Fibroblast of skin of scalp (primary cell): ENCODE measurements at places on chromosomes 3 and 15.

GRCh38 chr3:144770915-144771351, 799.3 kb downstream of the DIPK2A start:
- peak; percentile 51 for DNase-seq

DNA sequence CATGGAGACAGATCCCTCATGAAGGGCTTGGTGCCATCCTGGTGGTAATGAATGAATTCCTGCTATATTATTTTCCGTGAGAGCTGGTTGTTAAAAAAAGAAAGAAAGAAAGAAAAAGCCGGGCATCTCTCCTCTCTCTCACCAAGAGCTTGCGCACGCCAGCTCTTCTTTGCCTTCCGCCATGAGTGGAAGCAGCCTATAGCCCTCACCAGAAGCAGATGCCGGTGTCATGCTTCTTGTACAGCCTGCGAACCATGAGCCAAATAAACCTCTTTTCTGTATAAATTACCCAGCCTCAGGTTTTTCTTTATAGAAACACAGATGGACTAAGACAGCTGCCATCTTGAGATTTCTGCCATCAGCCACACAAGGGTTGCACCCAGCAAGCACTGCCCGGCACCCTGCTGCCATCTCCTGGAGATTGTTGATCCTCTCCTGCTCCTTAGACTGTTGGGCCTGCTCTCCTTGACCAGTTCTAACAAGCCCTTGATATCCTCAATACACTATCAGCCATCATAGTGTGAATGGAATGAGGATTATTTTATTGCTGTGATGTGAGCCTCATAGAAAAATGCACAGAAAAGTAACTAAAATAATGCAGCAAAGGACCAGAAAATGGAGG, 3.5 kb upstream of the AHSG start:
- DNase-seq = peak; percentile 6

GRCh38 chr3:129597087-129597999, 9.1 kb downstream of the PLXND1 start:
- DNase-seq = peak; percentile 66

- no peak for DNase-seq
Measured at GRCh38 chr3:183377307-183377959, 51.0 kb downstream of the MCF2L2 start.

DNA sequence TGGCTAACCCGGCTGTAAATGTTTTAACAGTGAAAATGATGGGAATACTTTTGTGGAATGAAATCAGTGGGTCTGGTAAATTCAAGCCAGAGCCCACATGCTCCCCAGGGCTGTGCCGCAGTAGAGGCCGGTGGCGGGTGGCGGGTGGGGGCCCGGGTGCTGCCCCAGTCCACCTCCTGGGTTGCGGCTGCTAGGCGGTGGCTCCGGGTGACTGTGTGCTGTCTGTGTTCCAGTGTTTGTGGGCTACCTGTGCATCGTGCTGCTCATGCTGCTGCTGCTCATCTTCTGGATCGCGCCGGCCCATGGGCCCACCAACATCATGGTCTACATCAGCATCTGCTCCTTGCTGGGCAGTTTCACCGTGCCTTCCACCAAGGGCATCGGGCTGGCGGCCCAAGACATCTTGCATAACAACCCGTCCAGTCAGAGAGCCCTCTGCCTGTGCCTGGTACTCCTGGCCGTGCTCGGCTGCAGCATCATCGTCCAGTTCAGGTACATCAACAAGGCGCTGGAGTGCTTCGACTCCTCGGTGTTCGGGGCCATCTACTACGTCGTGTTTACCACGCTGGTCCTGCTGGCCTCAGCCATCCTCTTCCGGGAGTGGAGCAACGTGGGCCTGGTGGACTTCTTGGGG, 14.9 kb upstream of the NIPA2 start:
- no peak for DNase-seq

DNA sequence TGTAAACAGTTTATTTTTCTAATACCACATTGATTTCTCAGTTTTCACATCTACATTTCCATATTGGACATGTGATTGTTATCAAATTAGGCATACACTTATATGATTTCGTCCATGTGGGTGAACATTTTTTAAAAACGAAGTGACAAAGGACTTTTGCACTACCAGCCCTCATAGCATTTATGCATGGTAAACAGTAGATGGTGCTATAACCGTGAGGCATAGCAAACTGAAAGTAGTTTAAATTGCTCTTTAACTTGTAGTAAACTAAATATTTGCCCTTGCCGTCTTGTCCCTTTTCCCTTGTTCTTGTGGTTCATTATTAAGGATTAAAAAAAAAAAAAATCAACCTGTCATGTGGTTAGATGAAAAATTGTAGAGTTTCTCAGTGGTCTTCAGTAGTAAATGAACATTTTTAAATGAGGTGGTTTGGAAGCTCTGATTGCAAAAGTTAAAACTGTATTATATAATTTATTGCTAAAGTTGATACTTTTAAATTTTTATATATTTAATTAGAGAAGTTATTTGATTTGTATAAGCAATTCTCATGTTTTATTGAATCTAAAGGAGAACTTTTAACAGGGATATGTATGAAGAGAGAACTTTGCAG, 24.0 kb downstream of the STX19 start:
- peak; percentile 64 for DNase-seq

- DNase-seq = peak; percentile 47
Measured at GRCh38 chr15:76903251-76903681, 1.9 kb downstream of the SCAPER start.

GRCh38 chr15:38354315-38354929, 99.5 kb upstream of the FAM98B start:
- DNase-seq = peak; percentile 80

- peak; percentile 80 for DNase-seq
Measured at GRCh38 chr3:47347217-47347801, 33.5 kb upstream of the PTPN23 start.
